Cortex of kidney (tissue), 1 donor: ENCODE measurements at places on chromosomes 1 and 21.

- no peak for DNase-seq
These were observed 149.0 kb downstream of the TGFBR3 start for GRCh38 chr1:91736715-91737615.

DNA sequence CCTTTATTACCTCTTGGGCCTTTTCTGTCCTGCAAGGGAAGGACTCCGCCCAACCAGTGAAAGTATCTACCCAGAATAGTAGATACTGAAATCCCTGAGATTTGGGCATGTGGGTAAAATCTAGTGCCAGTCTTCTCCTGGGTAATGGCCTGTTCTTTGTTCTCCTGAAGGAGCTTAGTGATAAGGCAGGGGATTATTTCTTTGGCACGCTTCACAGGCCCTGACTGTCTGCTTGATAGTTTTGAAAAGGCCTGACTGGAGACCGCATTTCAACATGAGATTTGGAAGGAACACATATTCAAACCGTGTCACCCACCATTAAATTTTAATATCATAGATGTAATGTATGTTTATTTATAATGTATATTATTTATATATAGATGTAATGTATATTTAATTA is 48.9 kb downstream of the RASAL2 start:
- DNase-seq: no peak

GRCh38 chr21:42056996-42057689 is 14.0 kb upstream of the UMODL1 start:
- DNase-seq: no peak

- no peak for DNase-seq
These were observed 137.0 kb downstream of the DENND1B start for GRCh38 chr1:197638316-197638715.

DNA sequence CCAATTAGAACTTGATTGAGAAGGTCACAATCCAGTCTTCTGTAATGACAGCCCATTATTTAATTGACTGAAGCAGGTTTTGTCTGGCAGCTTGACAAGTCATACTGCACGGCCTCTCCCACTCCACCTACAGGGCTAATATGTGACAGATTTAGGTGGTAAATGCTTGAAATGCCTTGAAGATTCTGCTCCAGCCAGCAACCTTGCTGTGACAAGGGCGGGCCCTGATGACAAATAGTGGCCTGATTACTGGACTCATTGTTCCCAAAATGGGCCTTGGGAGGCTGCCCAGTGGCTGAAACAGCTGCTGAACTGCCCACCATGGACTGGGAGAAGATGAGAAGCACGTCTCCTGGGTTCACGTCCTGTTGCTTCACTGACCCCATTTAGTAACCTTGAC is 30.0 kb upstream of the CRNN start:
- no peak for DNase-seq

DNA sequence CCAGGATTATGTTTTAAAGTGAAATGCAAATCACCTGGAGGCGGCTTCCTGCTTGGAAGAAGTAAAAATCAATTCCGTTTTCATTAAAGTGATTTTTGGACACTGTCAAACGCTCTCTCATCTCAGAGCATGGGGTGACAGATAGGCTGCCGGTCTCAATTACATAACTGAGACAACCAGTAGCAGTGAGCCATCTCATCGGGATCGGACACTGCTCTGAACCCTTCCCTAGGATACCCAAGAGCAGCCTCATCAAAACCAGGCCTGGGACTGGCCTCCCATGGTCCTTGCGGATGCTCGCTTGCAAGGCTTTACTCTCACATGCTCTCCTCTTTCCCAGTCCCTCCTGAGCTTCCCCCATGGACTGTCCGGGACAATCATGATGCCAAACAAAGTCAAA is 12.1 kb downstream of the KCND3 start:
- DNase-seq: no peak

DNA sequence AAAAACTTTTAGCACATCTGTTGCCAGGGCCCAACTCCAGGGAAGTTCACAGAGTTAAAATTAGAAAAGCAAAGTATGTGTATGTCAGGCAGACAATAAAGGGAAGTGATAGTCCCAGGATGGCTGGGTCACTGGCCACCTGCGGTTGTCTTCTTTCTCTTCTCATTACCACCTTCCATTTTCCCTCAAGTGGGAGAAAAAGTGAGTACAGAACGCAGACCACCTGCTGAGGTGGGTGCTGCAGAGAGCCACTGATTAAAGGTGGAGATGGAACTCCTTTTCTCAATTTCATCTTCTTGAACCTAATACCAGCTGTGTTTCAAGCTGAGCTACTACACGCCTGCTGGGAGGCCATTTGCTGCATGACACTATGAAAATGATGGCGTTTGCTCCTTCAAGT is 88.8 kb upstream of the PDE4B start:
- DNase-seq: no peak

- DNase-seq: no peak
These were observed 53.7 kb upstream of the RIPK4 start for GRCh38 chr21:41820384-41821080.

DNA sequence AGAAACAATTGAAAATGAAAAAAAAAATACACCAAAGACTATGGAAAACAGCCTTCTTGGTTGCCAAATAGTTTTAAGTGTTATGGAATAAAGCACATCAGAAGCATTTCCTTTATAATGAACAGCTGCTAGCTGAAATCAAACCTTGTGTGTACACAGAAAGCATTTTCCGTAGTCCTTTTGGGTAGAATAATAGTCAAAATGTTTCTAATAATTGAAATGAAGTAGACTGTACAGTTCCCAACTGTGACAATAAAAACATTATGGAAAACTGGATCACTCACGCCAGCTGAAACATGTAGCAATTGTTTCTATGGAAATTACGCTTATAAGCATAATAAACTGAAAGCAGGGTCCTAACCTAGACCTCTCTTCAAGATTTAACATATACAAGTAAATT is 856.3 kb upstream of the B3GALT2 start:
- no peak for DNase-seq

GRCh38 chr1:85137660-85138059 is 63.2 kb downstream of the SYDE2 start:
- no peak for DNase-seq

- DNase-seq: no peak
These were observed 48.1 kb downstream of the SPATA46 start for GRCh38 chr1:162328512-162328911.

GRCh38 chr1:1291548-1292441 is 11.6 kb downstream of the SCNN1D start:
- DNase-seq: no peak

- no peak for DNase-seq
These were observed 85.8 kb upstream of the IPO9 start for GRCh38 chr1:201742955-201743805.

GRCh38 chr21:14384453-14384852 is 1.5 kb upstream of the HSPA13 start:
- DNase-seq: no peak

- DNase-seq: no peak
These were observed 33.1 kb upstream of the SRRM1 start for GRCh38 chr1:24609949-24610517.

DNA sequence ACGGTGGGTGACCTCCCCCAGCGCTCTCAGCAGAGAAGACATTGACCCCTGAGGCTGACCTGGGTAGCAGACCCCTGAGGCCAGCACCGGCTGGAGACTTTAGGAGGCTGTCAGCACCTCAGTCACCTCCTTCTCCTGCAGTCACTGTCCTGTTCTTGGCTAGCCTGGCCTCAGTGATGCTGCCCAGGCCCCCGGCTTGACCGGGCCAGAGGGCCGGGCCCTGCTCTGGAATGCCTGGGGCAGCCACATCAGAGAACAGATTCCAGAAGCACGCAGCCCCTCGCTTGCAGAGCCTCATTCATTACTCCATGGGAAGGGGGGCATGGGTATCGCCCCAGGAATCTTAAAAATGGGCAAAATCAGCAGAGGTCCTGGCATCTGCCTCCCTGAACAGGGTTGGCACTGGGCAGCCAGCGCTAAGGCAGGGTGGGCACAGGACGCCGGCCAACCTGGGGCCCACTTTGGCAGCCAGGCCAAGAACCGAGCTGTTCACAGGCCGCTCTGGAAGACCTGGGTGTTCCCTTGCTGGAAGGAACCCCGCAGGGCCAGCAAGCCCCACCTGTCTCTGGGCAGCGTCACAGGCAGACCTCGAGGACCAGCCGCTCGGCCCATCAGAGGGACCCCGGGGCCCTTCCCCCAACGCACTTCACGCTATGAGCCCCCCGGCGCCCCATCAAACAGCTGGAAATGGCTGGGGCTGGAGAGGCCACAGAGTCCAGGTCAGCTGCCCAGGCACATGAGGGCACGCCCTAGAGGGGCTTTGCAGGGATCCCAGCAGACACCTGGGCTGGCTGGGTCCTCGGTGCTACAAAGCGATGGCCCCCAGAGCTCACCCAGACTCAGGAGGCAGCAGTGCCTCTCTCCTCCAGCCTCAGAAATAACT is 45.1 kb downstream of the MEGF6 start:
- no peak for DNase-seq

DNA sequence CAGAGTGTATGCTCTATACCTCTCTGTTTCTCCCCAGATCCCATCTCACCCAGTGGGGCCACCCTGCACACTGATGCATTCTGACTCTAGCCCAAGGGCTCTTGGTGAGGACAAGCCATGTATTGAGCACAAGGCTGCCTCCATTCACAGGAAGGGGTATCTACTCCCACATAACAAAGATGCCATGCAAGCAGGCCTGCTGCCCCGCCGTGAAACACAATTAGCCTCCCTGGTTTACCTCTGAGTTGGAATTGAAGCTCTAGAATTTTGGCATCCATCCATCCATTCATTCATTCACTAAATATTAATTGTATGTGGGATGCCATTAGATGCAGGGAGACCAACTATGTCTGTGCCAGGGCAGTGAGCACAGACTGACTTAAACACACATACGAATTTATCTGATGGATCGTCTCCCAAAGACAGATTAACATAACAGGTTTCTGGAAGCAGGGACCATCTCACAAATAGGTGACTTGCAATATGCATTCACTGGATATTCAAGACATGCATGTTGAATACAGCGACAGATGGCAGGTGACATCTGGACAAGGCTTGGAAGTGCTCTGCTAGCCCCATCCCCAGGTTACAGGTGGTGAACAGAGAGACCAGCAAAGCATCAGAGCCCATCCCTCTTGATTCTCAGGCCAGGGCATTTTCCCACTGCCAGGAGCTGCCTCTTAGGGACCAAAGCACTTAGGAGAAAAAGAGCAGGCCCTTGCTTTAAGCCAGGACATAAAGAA is 34.3 kb downstream of the TRABD2B start:
- DNase-seq: no peak

GRCh38 chr1:28450561-28450960 is 55.3 kb upstream of the RCC1 start:
- no peak for DNase-seq

DNA sequence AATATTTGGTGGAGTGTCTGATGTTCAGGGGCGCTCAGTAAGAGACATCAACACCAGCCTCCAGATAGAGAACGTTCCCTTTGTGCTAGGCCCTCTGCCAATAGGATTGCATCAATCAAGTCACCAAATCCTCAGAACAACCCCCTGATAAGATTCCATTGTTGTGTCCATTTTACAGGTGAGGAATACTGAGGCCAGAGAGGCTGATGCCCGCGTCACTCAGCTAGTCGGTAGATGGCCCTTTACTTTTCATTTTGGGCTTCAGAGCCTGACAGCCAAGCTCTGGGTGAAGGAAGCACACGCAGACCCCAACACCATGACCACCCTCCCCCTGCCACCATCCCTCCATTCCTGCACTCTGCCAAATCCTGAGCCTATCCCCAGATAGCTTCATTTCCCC is 406.2 kb downstream of the PTPRU start:
- no peak for DNase-seq

- no peak for DNase-seq
These were observed 122.1 kb upstream of the RGS1 start for GRCh38 chr1:192453360-192453992.

DNA sequence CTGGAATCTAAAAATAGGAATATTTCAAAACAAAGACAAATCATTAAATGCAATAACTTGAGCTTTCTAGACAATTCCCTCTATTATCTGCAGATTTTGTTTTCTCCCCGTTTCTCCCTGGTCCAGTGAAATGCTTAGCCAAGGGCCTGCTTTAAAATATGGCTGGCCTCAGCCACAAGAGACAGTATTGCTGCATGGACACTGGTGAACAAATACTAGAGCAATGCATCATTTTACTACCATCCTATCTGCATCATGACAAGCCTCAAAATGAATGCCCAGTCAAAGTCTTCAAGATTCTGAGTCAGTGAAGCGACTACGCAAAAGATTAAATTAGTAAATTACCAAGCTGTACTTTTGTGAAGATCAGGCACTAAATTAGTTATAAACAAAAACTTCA is 80.5 kb downstream of the ENAH start:
- DNase-seq: no peak

GRCh38 chr1:62281922-62282555 is 37.2 kb downstream of the KANK4 start:
- no peak for DNase-seq

DNA sequence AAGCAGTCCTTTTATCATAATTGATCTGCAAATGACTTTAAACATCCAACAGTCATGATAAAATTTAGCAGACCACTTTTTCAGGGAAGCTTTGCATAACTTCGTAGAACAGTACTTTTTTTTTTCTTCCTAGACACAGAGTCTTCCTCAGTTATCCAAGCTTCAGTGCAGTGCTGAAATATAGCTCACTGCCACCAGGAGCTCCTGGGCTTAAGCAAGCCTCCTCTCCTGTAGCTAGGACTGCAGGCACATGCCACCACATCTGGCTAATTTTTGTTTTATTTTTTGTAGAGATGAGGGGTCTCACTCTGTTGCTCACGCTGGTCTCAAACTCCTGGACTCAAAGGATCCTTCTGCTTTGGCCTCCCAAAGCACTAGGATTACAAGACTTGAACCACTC is 3.8 kb downstream of the F13B start:
- no peak for DNase-seq

DNA sequence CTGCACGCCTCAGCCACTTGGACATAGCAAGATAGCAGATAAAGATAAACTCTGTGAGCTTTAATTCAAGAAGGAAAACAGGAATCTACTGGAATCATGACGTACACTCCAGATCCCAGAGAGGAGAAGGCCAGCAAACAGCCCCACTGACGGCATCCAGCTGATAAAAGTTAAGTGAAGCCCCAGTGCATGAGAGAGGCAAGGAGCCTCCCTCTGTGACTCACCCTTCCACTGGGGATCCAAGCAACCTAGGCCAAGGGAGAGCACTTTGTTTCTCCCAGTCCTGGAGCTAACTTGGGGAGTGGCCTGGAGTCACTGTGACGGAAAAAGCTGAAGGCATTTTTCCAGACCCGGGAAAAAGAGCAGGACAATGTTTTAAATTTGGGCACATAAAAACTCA is 270.0 kb downstream of the AKT3 start:
- DNase-seq: no peak

GRCh38 chr1:204821476-204821875 is 49.2 kb upstream of the NFASC start:
- DNase-seq: no peak

GRCh38 chr1:217311766-217312165 is 319.1 kb downstream of the GPATCH2 start:
- no peak for DNase-seq
